Type B pancreatic cell (in vitro differentiated cells): ENCODE measurements at places on chromosomes 3 and 15. TPM values are rescaled to one million over a fixed set of nuclear protein-coding genes. Genes with fewer than 3 reads are reported as not detected.

- DNase-seq: no peak
These were observed 2.1 kb downstream of the CMC1 start for GRCh38 chr3:28243424-28244106.

DNA sequence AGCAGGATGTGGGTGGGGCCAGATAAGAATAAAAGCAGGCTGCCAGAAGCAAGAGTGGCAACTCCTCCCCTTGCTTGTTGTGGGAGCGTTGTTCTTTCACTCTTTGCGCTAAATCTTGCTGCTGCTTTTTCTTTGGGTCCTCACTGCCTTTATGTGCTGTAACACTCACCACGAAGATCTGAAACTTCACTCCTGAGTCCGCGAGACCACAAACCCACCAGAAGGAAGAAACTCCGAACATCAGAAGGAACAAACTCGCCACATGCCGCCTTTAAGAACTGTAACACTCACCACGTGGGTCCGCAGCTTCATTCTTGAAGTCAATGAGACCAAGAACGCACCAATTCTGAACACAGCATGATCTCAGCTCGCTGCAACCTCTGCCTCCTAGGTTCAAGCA lies 72.9 kb downstream of the IL12A start:
- no peak for DNase-seq

GRCh38 chr3:48398701-48399386 lies 26.8 kb downstream of the FBXW12 start:
- DNase-seq: no peak

- DNase-seq: no peak
These were observed 31.1 kb downstream of the PTPN23 start for GRCh38 chr3:47411696-47412452.

- DNase-seq: no peak
These were observed 498 bp upstream of the SEMA4B start for GRCh38 chr15:90200534-90201129.

GRCh38 chr3:190124067-190124466 lies 3.4 kb upstream of the P3H2 start:
- DNase-seq: no peak

- no peak for DNase-seq
These were observed 209.6 kb downstream of the TJP1 start for GRCh38 chr15:29612701-29613100.

DNA sequence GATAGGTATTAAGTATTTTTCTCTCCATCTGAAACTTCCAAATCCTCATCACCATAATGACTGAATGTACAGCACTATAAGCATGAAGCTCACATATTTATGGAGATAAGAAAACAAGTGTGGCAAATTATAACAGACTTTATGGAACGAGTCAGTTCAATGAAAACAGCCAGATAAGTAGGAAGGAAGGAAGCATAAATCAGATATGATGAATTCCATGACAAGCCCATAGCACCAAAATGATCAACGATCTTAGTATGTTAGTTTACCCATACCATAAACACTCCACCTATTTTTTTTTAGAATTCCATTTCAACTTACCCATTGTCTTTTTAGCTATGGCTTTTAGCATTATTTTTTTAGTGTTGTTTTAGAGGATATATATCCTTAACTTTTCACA lies 169.5 kb downstream of the TNIK start:
- no peak for DNase-seq

- no peak for DNase-seq
These were observed 12.2 kb upstream of the HES1 start for GRCh38 chr3:194123726-194124125.

GRCh38 chr15:69697916-69698315 lies 245.3 kb downstream of the RPLP1 start:
- DNase-seq: no peak

GRCh38 chr3:52880047-52880446 lies 17.3 kb downstream of the STIMATE start:
- no peak for DNase-seq

GRCh38 chr3:177590826-177591225 lies 393.5 kb upstream of the TBL1XR1 start:
- no peak for DNase-seq

DNA sequence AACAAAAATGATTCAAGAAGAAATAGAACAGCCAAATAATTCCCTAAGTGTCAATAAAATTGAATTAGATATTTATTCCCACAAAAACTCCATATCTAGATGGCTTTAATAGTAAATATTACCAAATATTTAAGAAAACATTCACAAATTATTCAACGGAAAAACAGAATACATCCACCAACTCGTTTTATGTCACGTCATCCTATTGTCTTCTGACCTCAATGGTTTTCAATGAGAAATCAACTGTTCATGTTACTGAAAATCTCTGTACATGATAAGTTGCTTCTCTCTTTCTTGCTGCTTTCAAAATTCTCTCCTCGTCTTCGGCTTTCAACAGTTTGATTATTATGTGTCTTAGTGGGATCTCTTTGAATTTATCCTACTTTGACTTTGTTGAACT lies 17.1 kb upstream of the FBXL2 start:
- DNase-seq: no peak

- no peak for DNase-seq
These were observed 26.8 kb upstream of the GP9 start for GRCh38 chr3:129033633-129034321.

GRCh38 chr3:129783470-129783869 lies 110.0 kb downstream of the TMCC1 start:
- no peak for DNase-seq

- DNase-seq: no peak
These were observed 73.1 kb upstream of the TERB2 start for GRCh38 chr15:44883199-44883877.

- no peak for DNase-seq
These were observed 28.7 kb downstream of the HDGFL3 start for GRCh38 chr15:83178869-83179325.

- no peak for DNase-seq
These were observed 130.9 kb upstream of the TNIK start for GRCh38 chr3:171591070-171591469.

DNA sequence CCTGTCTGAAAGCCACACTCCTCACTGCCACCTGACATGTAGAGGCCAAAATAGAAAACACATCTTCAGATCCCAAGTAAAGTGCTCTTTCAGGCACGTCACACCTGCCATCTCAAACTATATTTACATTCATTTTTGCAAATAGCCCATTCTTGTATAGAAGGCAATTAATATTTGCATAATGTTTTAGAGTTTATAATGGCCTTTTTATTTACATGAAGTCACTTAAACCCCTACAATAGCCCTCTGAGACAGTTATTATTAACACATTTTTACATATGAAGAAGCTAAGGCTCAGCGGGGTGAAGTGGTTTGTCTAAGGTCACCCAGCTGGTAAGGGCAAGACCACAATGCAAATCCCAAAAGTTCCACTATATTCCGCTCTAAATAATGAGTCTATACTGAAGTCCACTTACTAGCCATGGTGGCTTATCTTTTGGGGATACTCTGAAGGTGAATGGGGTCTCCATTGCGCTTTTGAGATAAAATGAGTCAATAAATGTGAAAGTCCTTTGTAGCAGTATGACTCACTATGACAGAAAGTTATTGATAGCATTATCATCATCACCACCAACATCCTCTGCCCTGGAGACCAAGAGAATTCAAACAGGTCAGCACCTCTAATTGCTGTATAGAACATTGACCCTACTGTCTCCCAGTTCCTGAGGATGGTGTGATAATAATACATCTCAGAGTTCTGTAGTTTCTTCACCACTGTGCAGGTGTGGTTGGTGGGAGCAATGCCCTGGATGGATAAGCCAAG lies 155.9 kb upstream of the BCL6 start:
- no peak for DNase-seq

DNA sequence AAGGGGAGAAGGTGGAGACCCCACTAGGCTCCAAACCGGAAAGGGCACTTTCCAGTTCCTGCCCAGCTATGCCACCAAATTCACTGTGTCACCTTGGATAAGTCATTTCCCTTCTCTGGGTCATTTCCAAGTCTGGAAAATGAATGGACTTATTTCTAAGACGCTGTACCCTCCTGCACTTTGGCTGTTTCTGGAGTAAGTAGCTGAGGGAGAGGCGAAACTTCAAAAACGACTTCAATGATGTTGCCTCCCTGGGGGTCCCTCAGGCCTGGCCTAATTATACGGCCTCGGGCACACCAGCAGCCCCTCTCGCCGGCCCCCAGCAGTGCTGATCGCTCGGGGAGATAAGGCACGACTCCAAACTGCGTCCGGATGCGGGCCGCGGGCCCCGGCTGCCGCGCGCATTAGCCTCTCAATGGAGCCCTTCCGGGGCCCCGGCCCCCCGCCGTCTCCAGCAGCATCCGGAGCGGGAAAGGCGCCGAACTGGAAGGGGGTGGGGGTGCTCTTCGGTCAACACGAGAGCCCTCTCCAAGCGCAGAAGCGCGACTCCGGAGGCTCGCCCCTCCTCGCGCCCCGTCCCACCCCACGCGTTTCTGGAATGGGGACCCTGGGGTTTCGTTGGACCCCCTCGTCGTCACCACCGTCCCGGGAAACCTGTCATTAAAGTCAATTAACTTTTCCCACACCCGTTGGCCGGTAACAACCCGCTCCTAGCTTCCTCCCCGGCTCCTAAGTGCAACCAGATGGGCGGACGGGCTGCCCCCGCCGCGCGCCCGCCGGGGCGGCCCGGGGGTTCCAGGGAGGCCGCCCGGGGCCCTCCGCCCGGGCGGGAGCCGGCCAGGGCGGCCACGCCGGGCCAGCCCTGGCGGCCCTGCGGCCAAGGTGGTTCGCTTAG lies 4.8 kb downstream of the HES1 start:
- peak; percentile 83 for DNase-seq

CAPN3 gene
- total RNA-seq: 10.6 and 12.3 TPM in 2 replicates

PLSCR1 gene
- total RNA-seq: 51.5 and 86.4 TPM in 2 replicates

STXBP5L gene
- total RNA-seq: 3.6 and 5.2 TPM in 2 replicates

LTK gene
- 0.51 and 0.55 TPM in 2 replicates for total RNA-seq

MRAS gene
- 6.6 and 41.6 TPM in 2 replicates for total RNA-seq

GOLGA6L4 gene
- total RNA-seq: 3.8 and 5.5 TPM in 2 replicates

ALPK3 gene
- 9.6 and 10.8 TPM in 2 replicates for total RNA-seq

HYAL1 gene
- total RNA-seq: 2.3 and 3.7 TPM in 2 replicates
